ENCODE measurements at places on chromosomes 11 and 22.

DNA sequence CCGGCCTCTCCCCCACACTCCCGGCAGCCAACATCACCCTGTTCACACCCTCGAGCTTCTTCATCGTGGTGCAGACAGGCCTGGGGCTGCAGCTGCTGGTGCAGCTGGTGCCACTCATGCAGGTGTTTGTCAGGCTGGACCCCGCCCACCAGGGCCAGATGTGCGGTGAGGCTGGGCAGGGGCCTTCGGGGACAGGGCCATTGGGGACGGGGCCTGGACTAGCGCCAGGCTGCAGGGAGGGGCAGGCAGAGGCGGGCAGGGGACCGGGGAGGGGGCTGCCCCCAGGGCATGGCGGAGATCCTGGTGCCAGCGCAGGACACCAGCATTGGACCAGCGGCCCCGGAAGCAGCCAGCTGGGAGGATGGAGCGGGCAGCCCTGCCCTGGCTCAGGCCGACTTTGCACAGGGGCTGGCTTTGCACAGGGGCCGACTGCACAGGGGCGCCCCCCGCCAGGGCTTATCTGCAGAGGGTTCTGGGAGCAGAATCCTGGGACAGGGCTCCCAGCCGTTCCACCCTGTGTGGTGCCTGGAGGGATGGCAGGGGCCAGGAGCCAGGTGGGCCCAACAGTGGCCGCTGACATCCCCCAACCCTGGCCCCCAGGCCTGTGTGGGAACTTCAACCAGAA, 8.6 kb downstream of the MUC5B start:
- no peak for DNase-seq

DNA sequence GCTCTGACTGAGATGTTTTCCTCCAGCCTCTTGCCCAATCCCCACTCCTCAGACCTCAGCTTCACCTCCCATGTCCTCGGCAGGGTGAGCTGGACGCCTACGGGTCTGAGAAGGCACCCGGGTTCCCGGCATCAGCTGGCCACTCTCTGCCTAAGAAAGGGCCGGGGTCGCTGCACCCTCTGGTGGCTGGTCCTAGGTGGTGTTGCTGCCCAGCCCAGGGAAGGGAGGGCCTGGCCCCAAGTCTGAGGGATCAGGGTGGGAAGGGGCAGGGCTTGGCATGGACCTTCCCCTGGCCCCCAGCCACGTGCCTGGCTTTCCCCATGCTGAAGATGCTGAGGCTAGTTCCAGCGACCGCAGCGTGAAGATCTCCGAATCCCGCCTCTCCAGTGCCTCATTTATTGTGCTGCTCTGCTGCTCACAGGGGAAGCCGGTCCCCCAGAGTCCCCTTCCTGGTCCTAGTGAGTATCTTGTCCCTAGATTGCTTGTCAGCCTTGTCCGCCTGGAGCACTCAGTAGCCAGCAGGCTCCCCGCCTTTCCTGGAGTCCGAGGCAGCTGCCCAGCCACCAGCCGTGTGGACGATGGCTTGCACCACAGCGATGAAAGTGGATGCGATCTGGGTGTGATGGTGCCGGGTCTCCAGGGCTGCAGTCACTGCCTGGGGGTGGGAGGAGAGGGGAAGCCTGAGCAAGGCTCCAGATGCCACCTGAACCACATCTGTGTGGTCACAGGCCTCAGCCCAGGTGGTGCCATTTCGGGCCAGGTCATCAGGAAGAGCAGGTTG, 2.9 kb upstream of the GGT5 start:
- peak; percentile 68 for DNase-seq

DNA sequence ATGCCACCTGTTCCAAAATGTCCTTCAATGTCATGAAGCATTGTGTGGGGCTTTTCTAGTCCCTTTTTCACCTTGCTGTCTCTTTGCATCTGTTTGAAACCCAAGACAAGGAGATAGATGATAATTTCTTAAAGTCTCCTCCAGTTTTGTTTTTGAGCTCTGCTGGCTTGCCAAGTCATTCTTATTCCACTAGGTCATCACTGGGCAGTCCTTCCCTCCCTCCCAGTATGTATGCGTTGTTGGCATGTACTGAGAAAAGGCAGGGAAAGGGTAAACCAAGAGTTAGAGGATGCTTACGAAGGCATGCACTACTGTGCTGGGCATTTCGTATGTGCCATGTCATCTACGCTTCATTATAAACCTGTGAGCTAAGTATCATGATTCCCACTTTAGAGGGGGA, 78.6 kb downstream of the PARVA start:
- DNase-seq, result no peak

DNA sequence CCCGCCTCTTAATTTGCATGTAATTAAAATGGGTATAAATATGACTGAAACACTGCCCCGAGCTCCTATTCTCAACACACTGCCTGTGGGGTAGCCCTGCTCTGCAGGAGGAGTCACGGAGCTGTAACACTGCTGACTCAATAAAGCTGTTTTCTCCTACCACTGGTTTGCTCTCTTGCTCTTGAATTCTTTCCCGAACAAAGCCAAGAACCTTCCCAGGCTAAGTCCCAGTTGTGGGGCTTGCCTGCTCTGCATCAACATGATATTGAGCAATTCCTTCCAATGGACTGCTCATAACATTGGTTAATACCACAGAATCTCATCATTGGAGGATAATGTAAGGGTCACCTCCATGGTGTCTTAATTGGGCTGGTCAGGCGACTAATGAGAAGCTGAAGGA, 114.4 kb downstream of the FBXO7 start:
- no peak for DNase-seq

DNA sequence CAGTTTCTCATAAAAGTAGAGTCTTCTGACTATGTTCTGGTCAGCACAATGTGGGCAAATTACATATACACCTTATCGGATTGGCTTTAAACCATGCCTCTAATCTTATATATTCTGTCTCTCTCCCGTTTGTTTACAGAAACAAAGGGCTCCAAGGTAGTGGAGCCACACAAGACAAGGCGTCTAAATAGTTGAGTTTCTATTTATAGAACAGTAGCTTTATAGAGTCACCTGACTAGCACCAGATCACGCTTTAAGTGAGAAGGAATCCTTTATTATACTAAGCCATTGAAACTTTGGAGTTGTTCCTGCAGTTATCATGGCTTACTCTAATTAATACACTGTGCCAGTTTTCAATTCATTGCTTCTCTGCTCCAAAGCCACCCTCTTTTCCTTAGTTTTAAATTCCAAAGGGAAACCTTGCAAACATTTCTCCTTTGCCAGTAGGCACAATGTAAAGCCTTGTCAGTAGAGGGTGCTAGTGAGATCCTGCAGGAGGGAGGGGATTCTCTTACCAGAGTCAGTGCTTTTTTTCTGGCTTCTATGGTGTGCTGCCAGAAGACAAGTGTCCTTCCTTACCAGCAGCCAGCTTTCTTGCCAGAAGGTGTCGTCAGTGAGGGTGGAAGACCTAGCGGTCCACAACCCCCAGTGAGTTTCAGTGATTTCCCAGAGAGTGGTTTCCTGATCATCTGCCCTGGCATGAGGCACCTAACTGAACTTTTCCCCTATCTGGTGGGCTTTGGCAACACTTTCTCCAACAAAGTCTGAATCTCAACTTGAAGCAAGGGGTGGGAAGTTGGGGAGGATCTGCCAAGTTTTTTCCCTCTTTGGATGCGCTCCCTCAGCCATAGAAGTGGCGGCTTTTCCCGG, 71.7 kb downstream of the RAB38 start:
- DNase-seq, result peak; percentile 56

- no peak for DNase-seq
Observed at GRCh38 chr22:46514592-46515207, 22.7 kb downstream of the CELSR1 start.

- DNase-seq, result no peak
Observed at GRCh38 chr22:48941903-48942575, 885.6 kb downstream of the BRD1 start.

- no peak for DNase-seq
Observed at GRCh38 chr11:12567746-12568460, 106.3 kb upstream of the TEAD1 start.

GRCh38 chr11:109123816-109124787, 297.9 kb upstream of the C11orf87 start:
- DNase-seq, result no peak

- no peak for DNase-seq
Observed at GRCh38 chr11:29135504-29135903, 881.3 kb downstream of the KCNA4 start.

DNA sequence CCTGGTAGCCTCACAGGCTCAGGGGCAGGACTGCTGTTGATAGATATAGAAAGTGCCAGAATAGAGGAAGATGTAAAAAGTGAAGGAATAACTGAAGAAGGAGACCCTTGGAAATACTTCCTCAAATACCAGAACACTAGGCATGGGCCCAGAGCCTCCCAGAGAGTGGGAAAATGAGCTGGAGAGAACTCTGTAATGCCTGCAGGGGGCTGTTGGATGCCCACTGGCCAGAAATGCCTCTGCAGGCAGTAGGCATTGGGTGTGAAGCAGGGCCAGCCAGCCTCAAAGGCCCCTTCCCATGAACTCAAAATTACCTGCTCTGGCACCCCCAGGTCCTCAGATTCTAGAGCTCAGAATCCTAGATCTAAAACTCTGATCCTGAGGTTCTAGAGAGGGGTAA, 15.1 kb downstream of the P2RY2 start:
- DNase-seq, result no peak

DNA sequence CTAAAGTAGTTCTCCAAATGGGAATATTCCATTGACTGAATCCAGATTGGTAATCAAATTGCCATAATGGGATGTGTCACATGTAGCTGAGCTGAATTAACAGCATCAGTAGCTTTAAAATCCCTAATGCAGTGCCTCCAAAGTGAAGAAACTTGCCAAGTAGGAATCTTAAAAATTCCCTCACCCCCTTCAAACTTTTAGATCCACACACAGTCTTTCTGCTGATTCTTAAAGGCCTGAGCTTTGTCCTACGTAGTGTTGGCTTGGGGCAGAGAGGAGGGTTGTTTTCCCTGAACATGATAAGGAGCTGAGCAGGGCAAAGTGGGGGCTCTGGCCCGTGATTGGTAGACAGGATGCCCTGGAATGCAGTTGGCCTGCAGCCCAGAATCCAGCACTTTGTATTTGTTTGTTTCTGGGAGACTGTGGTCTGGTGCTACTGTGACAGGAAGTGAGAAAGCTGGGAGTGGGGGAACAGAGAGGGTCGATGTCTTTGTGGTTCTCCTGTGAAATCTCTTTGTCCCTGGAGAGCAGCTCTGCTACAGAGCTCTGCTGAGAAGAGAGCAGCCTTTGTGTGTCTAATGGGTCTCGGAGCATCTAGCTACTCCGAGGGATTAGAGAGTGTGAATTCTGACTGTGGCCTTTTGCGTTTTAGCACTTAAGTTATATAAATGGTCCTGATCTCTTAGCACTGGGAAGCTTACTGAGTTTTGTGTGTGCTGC, 16.9 kb downstream of the CTNND1 start:
- peak; percentile 97 for DNase-seq

DNA sequence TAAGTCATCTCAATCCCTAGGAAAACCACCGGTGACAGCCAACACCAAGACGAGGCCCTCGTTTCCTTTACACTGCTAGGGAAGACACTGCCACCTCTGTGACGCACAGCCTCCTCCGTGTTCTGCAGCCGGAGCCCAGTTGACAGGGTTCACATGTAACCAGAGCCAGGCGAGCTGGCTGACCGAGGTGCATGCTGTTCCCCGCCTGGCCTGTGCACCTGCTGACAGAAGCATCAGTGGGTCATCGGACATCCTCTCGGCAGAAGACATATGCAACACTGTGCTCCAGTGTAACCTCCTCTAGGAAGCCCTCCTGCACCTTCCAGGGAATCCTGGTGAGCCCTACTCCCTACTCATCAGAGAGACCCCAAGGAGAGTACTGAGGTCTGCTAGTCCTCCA, 114.2 kb upstream of the TP53AIP1 start:
- no peak for DNase-seq

- DNase-seq, result no peak
Observed at GRCh38 chr11:3952715-3953114, 97.3 kb downstream of the STIM1 start.

- DNase-seq, result peak; percentile 63
Observed at GRCh38 chr11:69915501-69916250, 96.5 kb upstream of the FGF3 start.

- no peak for DNase-seq
Observed at GRCh38 chr11:83978942-83979341, 692.8 kb upstream of the CCDC90B start.

GRCh38 chr11:59678118-59678812, 9.4 kb upstream of the PATL1 start:
- no peak for DNase-seq

GRCh38 chr11:75873417-75874221, 58.6 kb downstream of the UVRAG start:
- DNase-seq, result no peak

- DNase-seq, result no peak
Observed at GRCh38 chr11:3099178-3099577, 42.0 kb upstream of the CARS1 start.

GRCh38 chr22:45150139-45150538, 13.6 kb upstream of the NUP50 start:
- no peak for DNase-seq

- no peak for DNase-seq
Observed at GRCh38 chr22:23692598-23693291, 1.9 kb downstream of the RGL4 start.

DNA sequence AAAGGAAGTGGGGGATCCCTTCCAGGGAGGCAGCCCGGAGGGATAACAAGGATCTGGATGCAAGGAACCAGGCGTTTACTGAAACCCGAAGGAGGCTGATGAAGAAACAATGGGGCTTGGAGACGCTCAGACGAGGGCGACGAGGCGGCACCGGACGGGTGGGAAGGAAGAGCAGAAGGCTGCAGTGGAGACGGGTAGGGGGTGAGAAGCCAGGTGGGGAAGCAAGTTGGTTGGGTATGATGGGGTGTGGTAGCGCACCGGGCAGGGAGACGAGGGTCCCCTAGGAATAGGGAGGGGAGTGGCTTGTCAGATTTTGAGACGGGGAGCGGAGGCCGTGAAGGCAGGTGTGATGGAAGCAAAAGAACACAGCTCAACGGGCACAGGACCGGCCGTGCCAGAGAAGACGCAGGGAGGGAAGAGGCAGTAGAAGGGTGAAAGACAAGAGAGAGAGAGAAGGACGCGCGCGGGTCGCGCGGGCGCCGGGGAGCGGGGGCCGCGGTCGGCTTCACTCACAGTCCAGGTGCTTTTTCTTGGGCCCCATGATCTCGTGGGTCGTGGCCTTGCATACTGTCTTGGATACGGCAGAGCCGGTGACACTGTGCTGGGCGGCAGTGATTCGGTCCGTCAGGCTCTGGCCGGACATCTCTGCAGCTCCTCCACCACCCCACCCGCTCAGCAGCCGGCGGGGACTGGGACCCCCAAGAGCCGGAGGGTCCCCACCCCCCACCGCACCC, 579 bp downstream of the PICALM start:
- peak; percentile 66 for DNase-seq

GRCh38 chr11:1342946-1343345, 33.5 kb upstream of the TOLLIP start:
- DNase-seq, result no peak

GRCh38 chr11:128473636-128474035, 113.7 kb downstream of the ETS1 start:
- DNase-seq, result no peak

GRCh38 chr11:9462806-9463537, 2.2 kb downstream of the ZNF143 start:
- DNase-seq, result peak; percentile 11

- no peak for DNase-seq
Observed at GRCh38 chr22:19847345-19847632, 7.4 kb downstream of the GNB1L start.

Measured in large intestine (tissue), 12 donors.